H54 (cell line): ENCODE measurements at places on chromosomes 5 and 9.

DNA sequence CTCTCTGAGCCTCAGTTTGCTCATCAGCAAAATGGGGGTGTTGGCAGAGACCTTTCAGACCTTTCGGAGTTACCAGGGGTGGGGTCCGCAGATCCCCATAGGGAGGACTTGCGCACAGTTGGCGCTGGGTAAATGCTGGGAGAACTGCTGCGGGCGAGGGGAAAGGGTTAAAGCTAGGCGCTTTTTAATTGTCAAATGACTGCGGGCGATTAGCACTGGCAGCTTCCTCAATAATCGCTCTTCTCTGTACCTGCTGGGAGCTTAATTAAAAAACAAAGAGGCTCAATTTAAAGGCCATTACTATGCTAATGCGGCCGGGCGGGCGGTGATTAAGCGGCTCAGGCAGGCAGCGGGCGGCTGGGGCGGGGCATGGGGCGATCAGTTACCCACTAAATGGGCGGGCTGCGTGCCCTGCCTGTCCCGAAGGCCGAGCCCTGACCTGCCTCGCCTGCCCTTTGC lies 63.0 kb downstream of the LMX1B start:
- DNase-seq: no peak

DNA sequence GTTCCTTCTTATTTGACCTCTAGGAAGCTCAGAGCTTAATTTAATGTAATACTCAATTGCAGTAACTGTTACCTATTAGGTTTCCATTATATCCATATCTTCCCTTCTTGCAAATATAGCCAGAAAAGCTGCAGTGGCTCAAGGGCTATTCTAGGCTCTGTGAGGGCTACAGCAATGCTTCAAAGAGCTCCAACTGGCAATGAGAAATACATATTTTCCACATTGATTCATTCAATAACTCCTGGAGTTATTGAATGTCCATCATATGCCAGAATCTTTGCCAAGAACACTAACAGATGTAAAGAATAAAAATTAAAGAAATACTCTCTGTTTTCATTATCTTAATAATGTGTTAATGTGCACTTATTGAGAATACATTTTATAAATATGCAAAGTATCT lies 396.9 kb upstream of the PAPPA start:
- DNase-seq: no peak

DNA sequence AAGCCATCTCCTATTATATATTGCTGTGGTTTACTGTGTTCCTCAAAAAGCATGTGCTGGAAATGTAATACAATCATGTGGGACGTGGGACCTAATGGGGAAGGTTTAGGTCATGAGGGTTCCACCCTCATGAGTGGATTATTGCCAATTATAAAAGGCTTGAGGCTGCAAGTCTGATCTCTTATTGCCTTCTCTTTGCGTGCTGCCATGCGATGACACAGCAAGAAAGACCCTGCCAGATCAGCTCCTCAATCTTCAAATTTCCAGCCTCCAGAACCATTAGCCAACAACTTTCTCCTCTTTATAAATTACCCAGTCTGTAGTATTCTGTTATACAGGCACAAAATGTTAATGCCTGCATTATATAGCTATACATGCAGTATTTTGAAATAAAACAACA lies 45.4 kb downstream of the MARCHF11 start:
- DNase-seq: no peak

GRCh38 chr5:128470663-128471062 lies 67.4 kb downstream of the FBN2 start:
- no peak for DNase-seq

DNA sequence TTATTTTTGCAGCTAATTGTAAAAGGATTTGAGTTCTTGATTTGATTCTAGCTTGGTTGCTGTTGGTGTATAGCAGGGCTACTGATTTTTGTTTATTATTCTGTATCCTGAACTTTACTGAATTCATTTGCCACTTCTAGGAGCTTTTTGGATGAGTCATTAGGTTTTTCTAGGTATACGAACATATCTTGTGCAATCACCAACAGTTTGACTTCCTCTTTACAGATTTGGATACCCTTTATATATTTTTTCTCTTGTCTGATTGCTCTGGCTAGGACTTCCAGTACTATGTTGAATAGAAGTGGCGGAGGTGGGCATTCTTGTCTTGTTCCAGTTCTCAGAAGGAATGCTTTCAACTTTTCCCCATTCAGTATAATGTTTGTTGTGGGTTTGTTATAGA lies 210.8 kb downstream of the FGF10 start:
- no peak for DNase-seq

DNA sequence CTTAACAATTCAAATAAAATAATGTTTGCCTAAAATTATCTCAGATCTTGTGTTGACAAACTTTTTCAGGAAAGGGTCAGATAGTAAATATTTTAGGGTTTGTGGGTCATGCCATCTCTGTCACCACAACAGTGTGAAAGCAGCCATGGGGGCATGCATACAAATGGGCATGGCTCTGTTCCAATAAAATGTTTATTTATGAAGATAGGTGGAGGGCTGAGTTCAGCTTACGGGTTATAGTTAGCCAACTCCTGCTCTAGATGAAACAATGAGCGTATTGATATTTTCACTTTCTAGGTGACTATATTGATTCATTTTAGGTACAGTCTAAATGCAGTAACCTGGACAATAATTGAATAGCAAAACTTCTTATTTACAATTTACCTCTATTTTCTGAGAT lies 533.8 kb upstream of the CLINT1 start:
- no peak for DNase-seq

GRCh38 chr9:110276781-110277180 lies 20.5 kb upstream of the TXN start:
- no peak for DNase-seq

DNA sequence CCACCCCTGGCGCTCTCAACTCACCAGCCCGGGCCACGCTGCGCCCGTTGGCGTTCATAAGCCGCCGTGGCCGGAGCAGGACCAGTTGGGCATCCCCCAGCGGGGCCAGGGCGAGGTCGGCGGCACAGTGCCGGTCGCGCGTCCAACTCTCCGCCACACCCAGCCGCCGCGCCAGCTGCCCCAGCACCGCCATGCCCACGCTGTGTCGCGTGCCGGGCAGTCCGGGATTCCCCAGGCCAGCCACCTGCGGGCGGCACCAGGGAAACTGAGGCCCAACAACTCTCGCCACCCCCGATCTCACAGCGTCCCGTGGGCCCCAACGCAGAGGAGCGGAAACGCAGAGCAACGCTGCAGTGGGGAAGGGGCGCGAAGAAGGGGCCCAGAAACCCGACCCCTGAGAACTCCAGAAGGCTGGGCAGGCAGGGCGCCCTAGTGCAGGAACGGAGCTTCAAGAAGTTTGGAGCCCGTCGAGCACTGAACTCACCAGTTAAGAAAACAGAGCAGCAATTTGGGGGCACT lies 453 bp downstream of the PTRH1 start:
- DNase-seq: peak; percentile 56

- DNase-seq: no peak
These were observed 43.1 kb downstream of the TRIO start for GRCh38 chr5:14186059-14186830.

GRCh38 chr5:133914434-133914833 lies 54.0 kb downstream of the C5orf15 start:
- DNase-seq: no peak

DNA sequence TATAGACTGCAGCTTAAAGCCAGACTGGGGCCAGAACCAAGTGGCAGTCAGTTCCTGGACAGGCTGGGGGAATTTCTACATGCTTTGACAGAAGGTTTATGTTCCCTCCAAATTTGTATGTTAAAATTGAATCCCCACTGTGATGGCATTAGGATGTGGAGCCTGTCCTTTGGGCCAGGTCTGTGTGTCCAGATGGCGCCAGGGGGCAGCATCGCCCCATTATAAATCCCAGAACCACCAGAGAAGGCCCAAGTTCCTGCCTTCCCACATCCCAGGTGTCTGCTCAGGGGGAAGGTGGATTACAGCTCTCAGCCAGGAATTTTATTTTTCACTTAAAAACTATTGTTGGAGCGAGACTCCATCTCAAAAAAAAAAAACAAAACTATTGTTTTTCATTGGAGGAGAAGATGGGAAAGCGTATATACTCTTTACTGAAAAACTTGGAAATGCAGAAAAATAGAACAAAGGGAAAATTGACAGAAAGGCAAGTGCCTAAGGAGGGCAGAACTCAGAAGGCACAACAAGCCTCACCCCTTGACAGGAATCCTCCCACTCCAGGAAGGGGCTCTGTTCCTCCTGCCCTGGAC lies 5.0 kb downstream of the IL3 start:
- DNase-seq: peak; percentile 78

- no peak for DNase-seq
These were observed 49.7 kb upstream of the STXBP1 start for GRCh38 chr9:127562279-127562796.

GRCh38 chr5:147911427-147911826 lies 5.1 kb upstream of the C5orf46 start:
- no peak for DNase-seq
